ENCODE measurements at places on chromosomes 16 and 17.
A peak's percentile ranks its signal among the peaks of the same experiment; 100 is the strongest.

- DNase-seq = no peak
Observed at GRCh38 chr16:11550791-11551498, 35.8 kb downstream of the LITAF start.

DNA sequence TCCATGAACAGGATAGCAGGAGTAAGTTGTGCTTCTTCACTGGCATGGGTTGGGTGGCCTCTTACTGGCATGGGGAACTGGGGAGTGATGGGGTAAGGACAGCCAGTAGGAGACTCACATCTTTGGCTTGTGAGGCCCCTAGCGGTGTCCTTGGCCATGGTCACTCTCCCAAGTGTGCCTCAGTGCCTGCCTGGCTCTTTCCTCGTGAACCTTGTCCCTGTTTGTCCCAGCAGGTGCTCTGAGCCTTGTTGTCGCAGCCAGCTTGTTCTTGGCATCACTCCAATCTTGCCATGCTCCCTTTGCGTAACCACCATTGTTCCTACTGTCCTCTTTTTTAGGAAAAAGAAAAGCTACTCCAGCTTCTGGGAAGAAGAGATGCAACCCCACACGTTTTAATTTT, 53.6 kb upstream of the SDK2 start:
- peak; percentile 78 for DNase-seq

- no peak for DNase-seq
Observed at GRCh38 chr17:51740531-51740930, 418.0 kb downstream of the CA10 start.

DNA sequence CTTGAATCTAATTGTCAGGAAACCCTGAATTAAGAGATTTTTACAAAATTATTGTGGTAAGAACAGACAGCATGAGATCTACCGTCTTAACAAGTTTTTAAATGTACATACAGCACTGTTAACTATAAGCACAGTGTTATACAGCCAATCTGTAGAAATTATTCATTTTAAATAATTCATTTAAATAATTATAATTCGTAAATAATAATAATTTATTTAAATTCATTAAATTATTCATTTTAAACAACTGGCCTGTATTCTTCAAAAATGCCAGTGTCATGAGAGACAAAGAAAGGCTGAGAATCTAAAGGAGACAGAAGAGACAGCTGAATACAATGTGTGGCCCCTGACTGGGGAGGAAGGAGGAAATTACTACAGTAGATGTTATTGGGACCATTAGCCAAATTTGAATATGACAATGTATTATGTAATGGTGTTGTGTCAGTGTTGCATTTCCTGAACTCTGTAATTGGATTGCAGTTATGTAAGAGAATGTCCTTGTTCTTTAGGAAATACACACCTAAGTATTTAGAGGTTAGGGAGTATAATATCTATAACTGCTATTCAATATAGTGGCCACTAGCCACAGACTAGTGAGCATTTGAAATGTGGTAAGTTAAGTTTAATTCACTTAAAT, 2.3 kb downstream of the RSAD1 start:
- DNase-seq = no peak

- no peak for DNase-seq
Observed at GRCh38 chr17:5203908-5204294, 12.2 kb upstream of the ZNF594 start.

- no peak for DNase-seq
Observed at GRCh38 chr17:32319548-32319905, 22.4 kb downstream of the C17orf75 start.

GRCh38 chr17:8382880-8383142, 182 bp downstream of the RPL26 start:
- DNase-seq = no peak

DNA sequence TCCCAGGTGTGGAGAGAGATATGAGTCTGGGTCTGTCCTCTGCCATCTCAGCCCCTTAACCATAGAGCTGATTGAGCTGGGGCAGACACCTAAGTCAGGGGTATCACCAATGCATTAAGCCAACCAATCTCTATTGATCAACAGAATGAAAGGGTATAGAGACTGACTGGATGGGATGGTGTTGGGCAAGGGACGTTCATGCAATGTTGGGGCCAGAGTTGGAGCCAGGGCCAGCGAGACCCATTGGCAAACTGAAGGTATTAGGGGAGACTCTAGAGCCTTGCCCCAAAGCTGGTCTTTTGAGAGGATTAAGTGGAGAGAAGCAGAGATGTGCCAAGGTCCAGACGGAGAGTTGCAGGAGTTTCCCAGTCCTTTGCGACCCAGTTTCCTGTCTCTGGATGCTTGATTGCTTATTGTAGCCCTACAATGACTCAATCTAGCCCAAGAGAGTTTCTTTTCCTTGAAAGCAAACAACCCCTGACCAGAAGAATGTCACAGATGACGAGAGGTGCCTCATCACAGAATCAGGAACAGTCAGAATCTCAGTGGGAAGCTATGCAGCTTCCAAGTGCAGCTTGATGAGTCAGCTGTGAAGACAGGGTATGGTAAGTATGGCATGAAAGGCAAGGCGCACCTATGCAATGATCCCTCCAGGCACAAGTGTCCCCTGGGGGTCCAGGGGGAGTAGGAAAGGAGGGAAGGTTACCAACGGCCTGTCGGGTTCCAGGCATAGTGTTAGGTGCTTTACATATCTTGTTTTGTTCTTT, 137.2 kb downstream of the UTP18 start:
- no peak for DNase-seq

GRCh38 chr17:19003543-19004420, 782 bp downstream of the FAM83G start:
- no peak for DNase-seq

Measured in DMS153 (cell line).